Glomerular endothelial cell (primary cell): ENCODE measurements at places on chromosomes 16 and 17. TPM values are rescaled to one million over a fixed set of nuclear protein-coding genes. Genes with fewer than 3 reads are reported as not detected.

- no peak for DNase-seq
Measured at GRCh38 chr16:30641378-30641982, 9.3 kb upstream of the PRR14 start.

DNA sequence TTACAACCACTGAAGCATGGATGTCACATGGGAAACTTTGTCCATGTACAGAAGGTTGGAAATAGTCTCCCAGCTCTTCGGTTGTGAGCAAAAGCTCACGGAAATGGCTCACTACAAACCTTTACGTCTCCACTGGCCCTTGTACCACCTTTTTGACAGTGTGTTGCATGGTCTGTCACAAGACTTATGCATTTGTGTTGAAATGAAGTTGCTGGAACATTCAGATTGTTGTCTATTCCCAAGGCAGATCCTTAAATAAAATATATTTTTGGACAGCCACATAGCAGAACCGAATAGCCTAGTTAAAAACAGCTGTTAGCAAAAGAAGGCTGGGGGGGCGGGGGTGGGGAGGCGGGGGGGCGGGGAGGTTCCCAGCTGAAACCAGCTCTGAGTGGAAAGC lies 39.2 kb downstream of the KNOP1 start:
- DNase-seq, result no peak

- DNase-seq, result no peak
Measured at GRCh38 chr16:58503863-58504688, 4.1 kb downstream of the NDRG4 start.

Gene DNAH9
- total RNA-seq, result not detected in 2 replicates

Gene TEX14
- total RNA-seq, result not detected in 2 replicates
